CMK (cell line): ENCODE measurements at places on chromosomes 1 and 21.

GRCh38 chr1:209770636-209771415 is 13.5 kb downstream of the C1orf74 start:
- no peak for DNase-seq

DNA sequence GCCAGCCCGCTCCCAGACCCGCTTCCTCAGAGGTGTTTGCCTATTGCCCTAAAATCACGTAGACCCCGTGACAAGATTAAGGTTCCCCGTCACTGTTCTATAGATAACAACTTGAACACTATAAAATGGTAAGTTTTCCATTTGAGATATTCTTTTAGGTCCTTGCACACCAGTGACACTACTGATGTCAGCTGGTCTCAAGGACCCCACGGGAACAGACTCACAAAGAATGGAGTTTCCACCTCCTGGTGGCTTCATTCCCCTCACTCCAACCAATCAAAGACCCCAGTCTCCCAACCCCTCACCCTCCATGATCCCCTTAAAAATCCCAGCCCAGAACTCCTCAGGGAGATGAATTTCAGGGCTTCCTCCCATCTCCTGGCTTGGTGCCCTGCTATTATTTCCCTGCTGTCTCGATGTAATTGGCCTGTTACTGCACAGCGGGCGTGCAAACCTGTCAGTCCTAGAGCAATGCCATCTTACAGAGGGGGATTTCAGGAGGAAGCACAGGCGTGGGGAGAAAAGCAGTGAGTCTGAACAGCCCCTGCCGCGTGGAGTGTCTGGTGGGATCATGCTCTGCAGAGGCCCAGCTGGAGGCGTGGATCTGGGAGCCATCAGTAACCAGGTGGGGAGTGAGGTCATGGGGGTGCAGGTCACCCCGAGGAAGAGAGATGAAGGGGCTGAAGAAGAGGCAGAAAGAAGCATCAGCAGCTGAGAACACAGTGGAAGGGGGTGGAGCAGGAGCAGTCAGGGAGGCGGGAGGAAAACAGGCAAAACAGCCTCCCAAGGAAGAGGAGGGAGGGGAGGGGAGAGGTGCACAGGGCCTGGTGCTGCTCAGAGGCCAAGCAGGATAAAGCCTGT is 35.1 kb upstream of the LBR start:
- DNase-seq: no peak

GRCh38 chr1:65045022-65045817 is 78.9 kb upstream of the JAK1 start:
- DNase-seq: no peak

DNA sequence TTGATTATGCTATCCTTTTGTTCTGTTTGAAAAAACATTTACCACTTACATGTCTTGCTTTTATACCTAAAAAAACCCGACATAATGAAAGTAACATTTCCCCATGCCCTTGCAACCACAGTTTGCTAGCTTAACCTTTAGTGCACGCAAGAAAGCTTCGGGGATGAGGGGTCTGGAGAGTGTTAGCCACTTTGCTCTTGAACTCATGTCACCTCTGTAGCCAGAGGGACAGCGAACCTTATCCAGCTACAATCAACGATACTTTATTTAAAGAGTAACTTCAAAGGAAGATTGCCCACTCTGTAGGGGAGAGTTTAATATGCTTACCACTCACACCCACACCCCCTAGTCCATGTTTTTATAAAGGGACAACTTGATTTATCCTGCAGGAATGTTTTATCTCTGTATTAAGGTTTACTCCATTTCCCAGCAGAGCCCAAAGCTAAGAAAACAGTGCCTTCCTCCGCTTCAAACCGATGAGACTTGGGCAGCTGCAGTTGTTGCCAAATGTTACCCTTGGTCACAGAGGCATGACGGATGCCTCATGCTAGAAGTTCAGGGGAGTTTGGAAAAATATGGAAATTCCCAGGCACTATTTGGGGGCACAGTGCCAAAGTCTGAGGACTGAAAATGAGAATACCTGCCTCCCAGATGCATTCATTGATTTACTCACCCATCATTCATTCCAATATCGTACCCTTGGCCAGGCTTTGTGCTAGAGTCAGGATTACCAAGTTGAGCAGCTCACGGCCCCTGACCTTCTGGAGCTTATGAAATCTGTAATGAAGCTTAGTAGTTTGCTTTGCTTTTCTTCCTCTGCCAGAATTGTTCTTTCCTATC is 61.4 kb upstream of the VCAM1 start:
- DNase-seq: no peak

- no peak for DNase-seq
Observed at GRCh38 chr1:27141266-27142003, 13.5 kb downstream of the SLC9A1 start.

- no peak for DNase-seq
Observed at GRCh38 chr1:101365878-101366277, 129.1 kb downstream of the S1PR1 start.

DNA sequence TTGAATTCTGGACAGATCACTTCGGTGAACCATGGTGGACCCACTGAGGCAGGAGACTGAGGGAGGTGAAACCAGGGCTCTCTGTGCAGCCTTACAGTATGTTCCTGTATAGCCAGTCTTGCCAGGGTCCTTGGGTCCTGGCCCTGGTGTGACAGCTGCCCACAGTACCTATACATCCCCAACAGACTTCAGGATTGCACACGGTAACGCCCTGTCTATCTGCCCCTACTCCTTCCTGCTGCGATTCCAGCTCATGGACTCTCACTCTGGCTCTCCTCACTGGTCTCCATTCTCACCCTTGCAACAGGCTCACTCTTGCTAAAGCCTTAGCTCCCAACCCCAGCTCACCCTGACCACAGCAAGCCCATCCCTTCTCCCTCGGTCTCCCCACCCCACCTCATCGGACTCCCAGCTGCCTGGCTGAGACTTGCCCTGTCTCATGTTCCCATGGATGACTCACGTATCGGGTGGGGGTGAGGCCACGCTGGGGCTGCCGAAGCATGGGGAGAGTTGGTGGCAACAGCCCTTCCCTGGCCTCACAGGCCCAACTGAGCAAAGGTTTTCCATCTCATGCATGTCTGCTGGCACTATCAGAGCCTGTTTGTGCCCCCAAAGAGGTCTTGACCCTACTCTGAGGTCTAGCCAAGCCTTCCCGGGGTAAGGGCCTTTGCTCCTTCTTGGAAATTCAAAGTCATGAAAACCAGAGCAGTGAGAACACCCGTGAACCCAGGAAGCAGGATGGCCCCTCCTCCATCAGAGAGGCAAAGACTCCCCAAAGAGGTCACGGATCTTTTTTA is 7.1 kb downstream of the PHLDA3 start:
- DNase-seq: no peak

DNA sequence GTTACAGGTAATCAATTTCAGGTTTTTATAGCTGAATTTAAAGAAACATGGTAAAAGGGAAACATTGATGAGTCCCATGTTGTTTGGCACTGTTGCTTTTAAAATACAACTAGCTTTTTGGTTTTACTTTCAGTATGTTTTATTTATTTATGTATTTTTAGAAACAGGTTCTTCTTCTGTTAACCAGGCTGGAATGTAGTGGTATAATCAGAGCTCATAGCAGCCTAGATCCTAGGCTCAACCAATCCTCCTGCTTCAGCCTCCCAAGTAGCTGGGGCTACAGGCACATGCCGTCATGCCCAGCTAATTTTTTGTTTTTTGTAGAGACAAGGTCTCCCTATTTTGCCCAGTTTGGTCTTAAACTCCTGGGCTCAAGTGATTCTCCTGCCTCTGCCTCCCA is 50.4 kb downstream of the CTTNBP2NL start:
- no peak for DNase-seq

- DNase-seq: no peak
Observed at GRCh38 chr1:245546875-245547274, 392.1 kb downstream of the KIF26B start.

- DNase-seq: no peak
Observed at GRCh38 chr1:96073100-96073499, 648.5 kb upstream of the PTBP2 start.
